ENCODE measurements at places on chromosomes 12 and 14.

DNA sequence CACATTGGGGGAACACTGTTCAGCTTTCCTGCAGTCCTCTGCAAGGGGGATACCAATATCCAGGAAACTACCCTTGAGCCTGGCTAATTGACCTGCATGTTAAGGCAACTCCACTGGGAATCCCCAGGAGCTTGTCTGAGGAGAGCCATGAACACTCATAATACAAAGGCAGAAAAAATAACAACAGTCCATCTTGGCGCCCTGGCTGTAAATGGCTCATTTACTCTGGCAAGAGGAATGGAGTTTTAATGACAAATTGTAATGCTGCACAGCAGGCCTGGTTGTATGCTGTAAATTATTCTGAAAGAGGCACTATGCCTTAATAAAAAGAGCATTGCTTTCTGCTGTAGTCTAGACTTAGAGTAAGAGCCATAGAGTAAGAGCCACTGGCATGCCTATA lies 58.3 kb downstream of the SLC8A3 start:
- no peak for DNase-seq

GRCh38 chr12:212415-212714 lies 1.6 kb downstream of the SLC6A12 start:
- no peak for DNase-seq

DNA sequence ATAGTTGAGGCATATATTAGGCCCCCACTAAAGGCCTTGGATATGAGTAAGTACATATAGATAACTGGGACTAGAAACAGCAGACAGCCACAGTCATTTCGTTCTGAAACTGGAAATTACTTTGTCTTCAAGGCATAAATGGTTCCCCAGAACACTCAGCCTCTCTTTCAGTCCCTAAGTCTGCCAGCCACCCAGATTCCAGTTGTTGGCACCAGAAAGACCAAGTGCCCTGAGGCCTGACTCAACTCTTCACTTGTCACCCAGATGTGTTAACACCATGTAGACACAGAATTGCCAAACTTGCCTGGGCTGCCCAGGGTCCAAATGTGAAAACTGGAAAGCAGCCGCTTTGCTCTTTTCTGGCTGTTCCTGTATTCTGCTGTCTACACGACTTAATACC lies 3.0 kb upstream of the LGALS3 start:
- DNase-seq: no peak

- DNase-seq: no peak
These were observed 16.0 kb downstream of the PRIMA1 start for GRCh38 chr14:93772263-93772662.

DNA sequence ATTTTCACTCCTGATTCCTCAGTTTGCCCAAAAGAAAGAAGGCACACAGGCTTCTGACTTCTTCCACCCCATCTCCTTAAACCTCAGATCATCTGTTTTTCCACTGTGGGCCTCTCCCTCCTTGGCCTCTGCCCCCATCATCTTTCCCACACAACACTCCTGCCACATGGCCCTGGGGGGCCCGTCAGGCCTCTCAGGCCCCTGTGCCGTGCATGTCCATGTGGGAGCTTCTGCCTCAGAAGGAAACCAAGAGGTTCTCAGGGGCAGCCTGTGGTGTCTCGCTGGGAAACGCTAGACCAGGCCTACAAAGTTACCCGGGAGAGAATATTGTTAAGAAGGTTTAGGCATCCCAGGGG lies 8.0 kb downstream of the KLHL33 start:
- DNase-seq: no peak
